ENCODE measurements at places on chromosomes 1 and 21. TPM values are rescaled to one million over a fixed set of nuclear protein-coding genes. Genes with fewer than 3 reads are reported as not detected.

GRCh38 chr21:22993822-22994574, 1995.8 kb downstream of the NCAM2 start:
- DNase-seq = no peak

DNALI1 gene
- 2.6 TPM for total RNA-seq

DNA sequence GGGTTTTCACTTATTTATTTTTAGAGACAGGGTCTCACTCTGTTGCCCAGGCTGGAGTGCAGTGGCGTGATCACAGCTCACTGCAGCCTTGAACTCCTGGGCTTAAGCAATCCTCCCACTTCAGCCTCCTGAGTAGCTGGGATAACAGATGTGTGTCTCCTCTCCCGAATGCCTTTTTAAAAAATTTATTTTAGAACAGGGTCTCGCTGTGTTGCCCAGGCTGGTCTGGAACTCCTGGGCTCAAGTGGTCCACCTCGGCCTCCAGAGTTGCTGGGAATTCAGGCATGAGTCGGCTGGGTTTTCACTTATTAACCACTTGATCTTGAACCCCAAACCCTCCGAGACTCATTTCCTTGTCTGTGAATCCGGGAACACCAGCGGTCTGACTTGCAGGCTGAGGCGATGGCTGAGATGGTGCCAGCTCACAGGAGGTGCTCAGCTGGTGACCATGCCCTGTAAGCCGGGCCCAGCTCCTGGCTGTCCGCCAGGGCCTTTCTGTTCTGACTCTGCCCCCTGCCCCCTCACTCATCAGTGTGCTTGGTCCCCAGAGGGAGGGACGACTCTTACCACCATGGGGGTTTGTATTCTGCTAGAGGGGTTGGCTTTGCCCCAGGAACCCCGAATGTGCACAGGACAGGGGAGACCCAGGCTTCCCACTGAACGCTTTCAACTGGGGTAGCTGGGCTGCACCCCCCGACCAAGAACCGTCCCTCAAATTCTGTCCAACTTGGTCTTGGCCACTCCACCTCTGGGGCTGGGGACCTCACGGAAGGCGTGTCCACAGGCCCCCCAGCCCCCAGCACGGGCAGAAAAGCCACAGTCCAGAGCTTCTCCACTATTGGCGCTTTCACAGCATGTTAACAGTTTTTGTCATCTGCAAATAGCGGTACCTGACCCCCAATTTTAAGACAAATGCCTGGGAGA, 22.5 kb downstream of the MMEL1 start:
- DNase-seq = no peak

DNA sequence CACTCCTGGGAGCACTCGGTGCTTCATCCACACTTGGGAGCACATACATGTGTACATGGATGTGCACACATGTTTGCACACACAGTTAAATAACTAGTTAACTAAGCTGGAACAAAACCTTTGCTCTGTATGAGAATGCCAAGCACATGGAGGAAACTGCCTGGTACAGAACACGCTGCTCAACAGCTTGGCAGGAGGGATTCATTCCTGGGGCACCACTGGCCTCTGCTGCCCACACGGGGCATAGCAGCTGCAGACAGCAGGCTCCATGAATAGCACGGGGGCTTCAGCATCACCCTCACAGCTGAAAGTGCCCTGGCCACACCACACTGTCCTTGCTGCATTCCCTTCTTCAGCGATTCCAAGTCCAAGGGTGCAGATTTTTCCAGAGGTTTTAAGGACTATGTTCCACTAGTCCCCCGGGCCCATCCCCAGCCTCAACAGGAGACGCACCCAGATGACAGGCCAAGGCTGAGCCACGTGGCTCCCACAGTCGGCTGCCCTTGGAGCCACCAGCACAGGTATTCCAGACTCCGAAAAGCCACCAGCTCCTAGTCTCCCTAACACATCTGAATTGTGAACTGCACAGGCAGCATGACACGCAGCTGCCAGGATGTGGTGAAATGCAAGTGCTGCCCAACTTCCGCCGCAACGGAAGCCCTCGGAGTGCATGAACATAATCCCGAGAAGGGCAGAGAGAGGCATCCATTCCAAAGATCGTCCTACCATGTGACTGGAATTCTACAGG, 16.9 kb downstream of the NPHP4 start:
- DNase-seq = peak; percentile 57

RNU1-1 gene
- 1,564 TPM for total RNA-seq

Measured in HFFc6 (cell line).